ENCODE measurements at places on chromosomes 6 and 20.

GRCh38 chr20:43968341-43969000, 53.8 kb downstream of the TOX2 start:
- DNase-seq, result no peak

DNA sequence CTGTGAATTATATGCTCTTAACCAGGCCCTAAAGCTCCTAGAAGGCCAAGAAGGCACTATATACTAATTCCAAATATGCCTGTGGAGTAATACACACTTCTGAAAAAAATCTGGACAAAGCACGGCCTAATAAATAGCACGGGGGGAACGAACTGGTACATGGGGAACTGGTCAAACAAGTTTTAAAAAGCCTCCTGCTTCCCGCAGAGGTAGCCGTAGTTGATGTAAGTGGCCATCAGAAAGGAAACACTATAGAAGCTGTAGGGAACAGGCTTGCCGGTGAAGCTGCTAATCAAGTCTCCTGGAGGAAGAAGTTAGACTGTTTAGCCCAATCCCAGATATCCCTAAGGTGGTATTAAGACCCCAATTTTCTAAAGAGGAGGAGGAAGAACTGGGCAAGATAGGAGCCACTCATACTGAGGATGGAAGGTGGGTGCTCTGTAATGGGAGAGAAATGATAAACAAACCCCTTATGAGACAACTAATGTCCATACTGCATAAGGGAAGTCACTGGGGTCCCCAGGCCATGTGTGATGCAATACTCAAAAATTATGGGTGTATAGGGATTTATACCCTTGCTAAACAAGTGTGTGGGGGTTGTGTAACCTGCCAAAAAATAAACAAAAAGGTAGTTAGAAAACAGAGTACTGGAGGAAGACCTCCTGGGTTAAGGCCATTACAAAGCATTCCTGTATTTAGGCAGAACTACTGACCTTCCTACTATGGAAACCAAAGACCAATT, 27.1 kb upstream of the ZNF318 start:
- no peak for DNase-seq

DNA sequence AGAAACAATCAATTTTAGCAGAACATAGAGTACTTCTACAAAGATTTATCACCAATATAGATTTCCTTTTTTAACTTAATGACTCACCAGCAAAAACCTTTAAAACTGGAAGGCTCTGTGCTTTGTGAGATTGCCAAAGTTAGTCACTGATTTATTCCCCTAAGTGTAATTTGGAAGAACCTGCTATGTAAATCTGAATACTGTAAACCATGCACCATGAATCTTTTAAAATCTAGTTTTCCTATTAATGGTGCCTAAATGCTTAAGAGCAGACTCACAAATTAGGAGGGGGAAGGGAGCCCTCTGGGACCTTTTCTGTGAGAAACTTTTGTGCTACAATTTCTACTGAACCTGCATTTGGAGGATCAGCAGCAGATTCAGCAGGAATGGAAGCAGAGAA, 57.8 kb upstream of the PNRC1 start:
- DNase-seq, result no peak

GRCh38 chr20:33687370-33687915, 1.3 kb upstream of the E2F1 start:
- DNase-seq, result peak; percentile 81

DNA sequence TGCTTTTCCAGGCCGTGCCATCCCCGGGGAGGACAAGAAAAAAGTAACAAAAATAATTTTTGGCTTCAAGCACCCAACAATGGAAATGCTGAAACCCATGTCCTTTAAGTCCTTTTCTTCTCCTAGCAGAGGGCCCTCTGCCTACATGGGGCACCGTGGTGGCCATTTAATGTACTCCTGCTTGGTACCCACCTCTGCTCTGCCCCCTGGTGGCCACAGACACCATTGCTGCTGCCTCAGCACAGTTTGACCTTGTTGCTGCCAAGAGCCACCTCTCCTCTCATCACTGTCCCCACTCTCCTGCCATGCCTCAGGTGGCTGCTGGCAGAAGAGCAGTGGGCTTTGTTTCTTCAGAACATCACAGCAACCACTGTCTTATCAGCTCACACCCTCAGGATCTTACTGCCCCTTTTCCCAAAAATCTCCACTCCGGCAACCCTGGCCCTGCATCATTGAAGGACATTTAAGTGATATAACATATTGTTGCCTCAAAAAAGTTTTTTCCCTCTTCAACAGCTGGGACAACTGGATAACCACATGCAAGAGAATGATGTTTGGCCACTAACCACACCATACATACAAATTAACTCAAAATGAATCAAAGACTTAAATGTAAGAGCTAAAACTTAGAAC, 12.9 kb upstream of the ARMC2 start:
- peak; percentile 82 for DNase-seq

GRCh38 chr6:119620846-119621555, 271.4 kb upstream of the MAN1A1 start:
- no peak for DNase-seq

DNA sequence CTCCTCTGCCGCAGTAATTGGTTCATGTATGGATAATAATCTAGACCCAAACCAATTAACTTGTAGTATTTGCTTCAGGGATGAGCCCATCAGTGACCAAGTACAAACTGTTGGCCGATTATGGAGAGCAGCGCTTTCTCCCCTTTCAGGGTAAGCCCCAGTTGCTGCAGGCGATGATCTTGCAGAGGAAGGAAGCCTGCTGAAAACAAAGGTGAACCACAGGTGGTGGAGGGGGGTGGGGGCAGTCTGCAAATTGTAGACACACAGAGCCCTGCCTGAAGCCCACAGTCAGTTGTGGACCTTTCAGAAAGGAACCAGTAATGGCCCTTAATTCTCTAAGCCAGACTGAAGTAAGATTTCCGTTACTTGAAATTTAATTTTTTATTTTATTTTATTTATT, 167.9 kb upstream of the JARID2 start:
- DNase-seq, result no peak

- DNase-seq, result no peak
These were observed 41.3 kb upstream of the TRAF3IP2 start for GRCh38 chr6:111646942-111647341.

GRCh38 chr6:39499053-39499452, 176.6 kb upstream of the KCNK16 start:
- DNase-seq, result no peak

GRCh38 chr6:100465701-100466409, 1.1 kb upstream of the SIM1 start:
- DNase-seq, result no peak

DNA sequence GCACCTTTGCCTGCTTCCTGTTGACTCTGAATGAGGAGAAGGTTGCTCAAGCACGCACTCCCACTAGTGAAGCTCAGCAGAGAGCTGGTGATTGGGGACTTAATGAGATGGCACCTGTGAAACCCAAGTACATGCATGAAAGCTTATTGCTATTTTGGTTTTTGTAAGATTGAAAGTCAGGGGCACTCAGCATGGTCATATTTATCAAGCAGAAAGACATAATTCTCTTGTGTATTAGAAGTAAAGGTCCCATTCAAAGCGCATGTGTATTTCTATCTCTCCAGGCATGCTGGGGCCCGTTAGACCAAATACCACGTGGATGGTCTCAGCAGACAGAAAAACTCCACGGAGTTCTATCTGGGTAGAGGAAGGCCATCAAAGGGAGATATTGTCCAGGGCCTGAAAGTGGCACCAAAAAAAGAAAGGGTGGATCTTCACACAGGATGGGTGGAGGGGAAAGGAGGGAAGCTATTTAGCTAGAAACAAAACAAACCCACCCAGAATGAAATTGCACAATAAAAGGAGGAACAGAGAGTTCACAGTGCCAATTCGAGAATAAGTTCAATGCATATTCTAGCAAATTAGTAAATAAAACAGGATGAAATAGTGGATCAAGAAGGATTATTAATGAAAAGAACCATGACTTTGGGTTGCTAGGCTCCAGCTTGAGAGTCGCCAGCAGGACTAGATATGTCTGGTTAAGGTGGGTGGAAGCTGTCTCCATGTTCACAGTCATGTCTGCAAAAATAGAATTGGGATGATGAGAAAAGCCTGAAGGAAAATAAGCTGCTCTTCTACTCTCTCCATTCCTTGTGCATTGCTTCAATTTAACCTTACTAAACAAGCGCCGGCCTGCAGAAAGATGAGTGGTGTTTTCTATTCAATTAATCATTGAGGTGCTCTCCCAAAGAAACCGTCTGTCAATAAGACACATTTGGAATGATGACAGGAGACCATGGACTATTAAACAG, 224.9 kb upstream of the DTNBP1 start:
- no peak for DNase-seq

DNA sequence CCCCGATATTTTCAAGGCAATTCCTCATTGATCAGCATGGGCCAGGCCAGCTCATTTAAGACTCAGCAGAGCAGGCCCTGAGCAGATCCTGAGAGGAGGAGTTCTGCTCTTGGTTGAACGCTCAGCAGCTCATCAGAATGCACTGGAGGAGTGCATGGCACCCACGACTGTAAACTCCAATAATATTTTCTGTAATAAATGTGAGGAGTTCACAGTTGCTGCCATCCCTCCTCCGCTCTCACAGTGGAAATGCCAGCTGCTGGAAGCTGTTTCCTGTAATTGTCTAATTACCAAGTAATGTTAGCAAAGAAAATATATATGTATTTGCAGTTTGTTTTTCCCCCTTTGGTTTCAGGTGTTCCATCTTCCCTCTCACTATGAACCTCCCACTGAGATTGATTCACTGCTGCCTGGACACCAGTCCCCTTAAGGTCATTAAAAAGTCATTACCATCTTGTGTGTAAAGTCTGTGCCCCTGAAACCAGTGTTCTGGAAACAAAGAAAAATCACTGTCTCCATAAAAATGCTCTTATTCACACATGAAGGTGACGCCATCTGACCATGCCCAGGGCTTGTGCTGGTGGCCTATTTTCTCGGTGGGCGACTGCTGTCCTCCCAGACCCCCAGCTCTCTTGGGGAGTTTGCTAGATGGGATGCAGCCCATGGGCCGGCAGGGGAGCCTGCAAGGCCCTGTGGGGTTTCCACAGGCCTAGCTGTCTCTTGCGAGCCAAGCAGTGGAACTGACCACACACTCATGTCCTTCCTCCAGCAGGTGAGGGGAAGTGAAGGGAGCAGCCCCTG, 374.2 kb downstream of the ZFAND3 start:
- no peak for DNase-seq

GRCh38 chr6:53390010-53390409, 41.3 kb upstream of the ELOVL5 start:
- DNase-seq, result no peak

DNA sequence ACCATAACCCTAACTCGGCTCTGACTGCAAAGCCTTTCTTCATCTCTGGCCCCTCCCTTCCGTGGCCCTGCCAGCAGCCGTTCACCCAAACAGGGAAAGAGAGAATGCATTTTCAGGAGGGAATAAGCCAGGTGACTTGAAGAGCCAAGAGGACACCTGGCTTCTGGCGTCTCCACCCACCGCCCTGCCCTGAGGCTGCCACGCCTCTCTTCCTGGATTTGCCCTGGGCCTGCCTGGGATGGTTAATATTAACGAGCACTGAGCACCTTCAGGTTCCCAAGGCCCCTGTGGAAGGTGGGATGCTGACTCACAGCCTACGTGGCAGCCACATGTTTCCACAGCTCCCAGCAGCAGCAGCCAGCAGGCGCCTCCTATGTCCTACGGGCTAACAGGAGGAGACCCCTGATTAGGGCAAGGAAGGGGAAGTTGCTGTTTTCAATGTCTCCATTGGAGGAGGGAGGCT, 138.0 kb upstream of the RREB1 start:
- no peak for DNase-seq

DNA sequence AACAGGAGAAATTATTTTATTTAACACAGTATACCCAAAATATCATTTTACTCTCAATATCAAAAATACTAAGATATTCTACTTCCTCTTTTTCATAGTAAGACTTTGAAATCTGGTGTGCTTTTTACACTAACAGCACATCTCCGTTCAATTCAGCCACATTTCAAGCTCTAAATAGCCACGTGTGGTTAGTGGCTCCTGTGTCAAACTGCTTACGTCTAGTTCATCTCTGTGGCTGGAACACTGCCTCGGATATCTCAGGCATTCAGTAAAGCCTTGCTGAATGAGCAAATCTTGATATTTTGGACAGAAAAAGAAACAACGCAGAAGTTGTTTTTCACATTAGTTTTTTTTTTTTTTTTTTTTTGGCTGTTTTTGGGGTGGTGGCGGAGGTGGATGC, 136.1 kb downstream of the EYA4 start:
- peak; percentile 78 for DNase-seq

DNA sequence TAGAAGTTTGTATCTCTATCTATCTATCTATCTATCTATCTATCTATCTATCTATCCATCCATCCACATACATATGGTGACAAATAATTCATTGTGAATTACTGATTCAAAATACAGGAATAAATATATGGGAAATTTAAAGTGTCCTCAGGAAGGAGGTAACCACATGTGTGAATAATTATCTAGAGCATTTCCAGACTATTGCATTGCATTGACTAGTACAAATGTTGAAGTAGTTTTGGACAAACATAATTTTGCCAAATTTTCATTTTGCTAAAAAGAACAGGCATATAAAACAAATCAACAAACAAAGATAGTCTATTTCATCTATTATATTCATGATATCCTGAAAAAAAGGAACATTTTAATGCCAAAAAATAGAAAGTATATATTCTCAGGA, 192.7 kb downstream of the UTRN start:
- no peak for DNase-seq

- peak; percentile 66 for DNase-seq
These were observed 9.6 kb downstream of the OR2B2 start for GRCh38 chr6:27902335-27903314.

- DNase-seq, result no peak
These were observed 31.5 kb downstream of the TRAF3IP2 start for GRCh38 chr6:111573892-111574797.

GRCh38 chr20:54909702-54910101, 434.3 kb downstream of the DOK5 start:
- no peak for DNase-seq

GRCh38 chr6:162864911-162865310, 137.1 kb downstream of the PACRG start:
- no peak for DNase-seq

DNA sequence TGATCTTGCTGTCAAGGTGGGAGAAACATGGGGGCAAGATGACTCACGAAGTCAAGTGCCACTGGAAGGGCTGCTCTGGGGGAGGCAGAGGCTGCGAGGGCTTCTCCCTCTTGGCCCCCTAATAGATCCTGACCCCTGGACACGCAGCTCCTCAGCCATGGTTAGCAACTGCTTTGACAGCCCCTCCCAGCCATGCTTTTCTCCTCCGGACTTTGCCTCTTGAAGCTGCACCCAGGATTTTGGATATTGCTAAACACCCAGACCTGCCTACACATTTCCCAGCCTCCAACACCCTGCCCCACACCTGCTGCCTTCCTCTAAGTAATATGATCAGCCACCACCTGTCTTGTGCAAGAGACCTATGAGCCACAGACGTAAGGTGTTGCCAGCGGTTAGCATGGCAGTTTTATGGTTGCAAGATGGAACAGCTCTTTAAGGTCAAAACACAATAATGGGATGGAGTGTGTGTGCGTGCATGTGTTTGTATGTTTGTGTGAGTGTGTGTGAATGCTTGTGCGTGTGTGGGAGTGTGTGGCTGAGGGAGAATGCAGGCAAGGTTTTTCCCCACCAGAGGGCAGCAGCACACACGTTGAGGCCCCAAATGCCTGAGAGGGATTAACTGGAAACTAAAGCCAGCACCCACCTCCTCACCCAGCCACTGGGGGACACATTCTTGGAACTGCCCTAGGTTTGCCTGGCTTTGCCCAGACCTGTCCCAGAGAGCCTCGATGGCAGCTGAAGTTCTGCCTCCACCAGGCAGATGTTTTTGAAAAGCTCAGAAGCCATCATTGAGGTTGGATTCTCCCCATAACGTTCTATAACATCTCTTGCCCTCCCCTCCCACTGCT, 2.5 kb downstream of the IP6K3 start:
- peak; percentile 62 for DNase-seq
